ENCODE measurements at places on chromosomes 4 and X.

GRCh38 chr4:172962564-172963353 lies 205.9 kb upstream of the GALNT7 start:
- no peak for DNase-seq

DNA sequence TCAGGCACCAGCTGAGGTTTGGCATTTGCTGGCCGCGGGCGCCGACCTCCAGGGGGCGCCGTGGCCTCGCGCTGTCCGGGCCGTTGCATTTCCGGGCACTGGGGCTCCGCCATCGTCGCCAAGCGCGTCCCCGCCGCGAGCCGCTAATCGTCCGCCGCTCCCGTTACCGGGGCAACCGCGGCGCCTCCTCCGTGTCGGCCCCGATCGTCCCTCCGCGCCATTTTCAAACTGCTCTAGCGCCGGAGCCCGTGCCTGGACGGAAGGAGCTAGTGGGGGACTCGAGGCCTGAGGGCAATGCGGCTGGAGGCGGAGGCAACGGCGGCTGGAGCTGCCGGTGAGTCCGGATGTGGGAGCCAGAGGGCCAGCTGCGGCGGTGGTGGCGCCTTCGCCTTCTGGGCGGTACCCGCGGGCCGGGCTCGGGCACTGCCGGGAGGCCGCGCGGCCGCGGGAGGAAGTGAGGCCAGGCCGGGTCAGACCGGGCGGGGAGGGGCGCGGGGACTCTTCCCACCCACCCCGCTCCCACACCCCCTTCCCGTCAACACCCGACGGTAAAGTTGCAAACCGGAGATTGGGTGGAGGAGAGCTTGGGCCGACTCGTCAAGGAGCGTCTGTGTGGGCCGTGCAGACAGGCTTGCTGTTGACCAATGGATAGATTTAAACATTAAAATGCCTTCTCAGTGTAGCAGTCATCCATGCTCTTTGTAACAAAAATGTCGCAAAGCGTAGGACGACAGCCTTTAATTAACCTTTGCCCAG lies at the start of gene CEP135:
Gene CEP135, plus strand, starts transcription at position 220 of the 756 bp plus-strand sequence. CDS start 3,186 bp downstream, outside the sequence.
- DNase-seq, result peak; percentile 85

DNA sequence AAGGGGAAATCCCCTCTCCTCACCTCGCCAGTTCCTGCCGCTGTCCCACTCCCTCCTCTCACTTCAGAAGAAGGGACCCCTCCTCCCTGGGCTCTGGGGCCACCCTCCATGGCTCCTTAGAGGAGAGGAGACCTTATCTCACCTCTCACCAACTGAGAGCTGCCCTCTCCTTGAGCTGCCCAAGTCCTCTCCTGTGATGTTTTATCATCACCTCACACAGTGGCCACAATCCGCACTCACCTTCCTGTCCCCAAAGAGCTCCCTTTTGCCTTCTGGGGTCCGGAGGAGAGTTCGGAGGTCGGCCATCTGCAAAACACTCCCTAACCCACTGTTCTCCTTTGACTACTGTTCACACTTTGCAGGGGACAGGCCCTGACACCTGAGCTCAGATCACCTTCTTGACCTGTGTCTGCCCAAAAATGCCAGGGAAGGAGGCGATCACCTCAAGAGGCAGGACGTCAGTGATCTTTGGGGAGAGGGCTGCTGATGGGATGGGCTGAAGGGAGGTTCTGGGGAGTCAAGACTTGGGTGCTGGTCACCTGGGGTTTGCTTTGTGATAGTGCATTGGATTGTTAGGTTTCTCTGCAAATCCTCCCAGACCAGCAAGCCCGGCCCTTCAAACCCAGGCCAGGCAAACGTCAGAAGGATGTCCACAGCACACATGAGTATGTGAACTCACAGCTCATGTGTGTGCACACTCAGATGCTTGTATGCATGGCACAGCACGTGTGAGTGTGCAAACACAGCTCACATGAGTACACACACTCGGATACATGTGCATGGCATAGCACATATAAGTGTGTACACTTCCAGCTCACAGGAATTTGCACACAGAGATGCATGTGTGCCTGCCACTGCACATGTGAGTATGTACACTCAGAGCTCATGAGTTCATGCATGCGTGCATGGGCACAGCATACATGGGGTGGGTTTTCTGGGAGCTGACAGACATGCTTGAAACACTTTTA lies 41.8 kb downstream of the HTRA3 start:
- DNase-seq, result no peak

DNA sequence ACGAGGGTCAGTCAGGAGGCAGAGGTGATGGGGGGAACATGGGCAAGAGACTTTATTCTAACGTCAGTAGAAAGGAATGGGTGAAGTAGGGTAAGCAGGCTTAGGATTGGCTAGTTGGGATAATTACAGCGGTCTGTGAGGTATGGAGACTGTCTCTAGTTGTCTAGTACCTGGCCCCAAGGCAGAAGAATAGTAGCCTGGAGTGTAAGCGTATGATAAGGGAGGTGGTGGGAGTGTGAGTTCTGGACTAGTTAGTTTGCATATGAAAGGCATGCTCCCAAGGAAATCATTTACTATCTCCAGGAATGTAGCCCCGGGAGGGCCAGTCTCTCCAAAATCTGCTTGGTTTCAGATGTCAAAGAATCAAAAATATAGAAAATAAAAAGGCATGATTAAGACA lies 219.6 kb upstream of the ANXA3 start:
- no peak for DNase-seq

- no peak for DNase-seq
Observed at GRCh38 chr4:160514126-160514525, 1411.2 kb downstream of the RAPGEF2 start.

DNA sequence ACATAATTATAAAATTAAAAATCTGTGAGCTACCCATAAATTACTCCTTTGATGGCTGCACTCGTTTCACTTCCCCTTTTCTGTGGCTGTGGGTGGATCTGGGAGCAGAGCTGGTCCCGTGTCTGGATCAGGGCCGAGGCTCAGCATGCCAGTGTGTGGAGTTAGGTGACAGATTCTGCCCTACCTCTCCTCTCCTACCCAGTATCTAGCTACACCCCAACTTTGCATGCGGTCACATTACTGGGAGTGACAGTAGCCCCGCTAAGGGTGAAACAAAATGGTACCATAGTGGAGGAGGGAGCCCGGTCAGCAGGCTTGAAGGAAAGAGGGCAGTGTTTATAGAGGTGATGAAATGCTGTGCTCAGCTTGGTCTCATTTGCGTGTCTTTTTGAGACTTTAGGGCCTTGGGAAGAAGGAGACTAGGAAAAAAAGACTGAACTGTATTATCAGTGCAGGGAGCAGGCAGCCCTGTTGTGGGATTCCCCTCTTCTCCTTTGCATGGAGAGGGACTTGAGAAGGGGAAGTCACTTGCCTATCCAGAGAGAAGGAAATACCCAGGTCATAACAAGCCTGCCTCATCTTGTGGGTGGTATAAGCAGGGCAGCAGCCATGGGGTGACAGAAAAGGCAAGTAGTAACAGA lies 48.4 kb downstream of the ARHGAP10 start:
- DNase-seq, result no peak

- DNase-seq, result no peak
Observed at GRCh38 chrX:65635378-65635777, 32.1 kb upstream of the MSN start.

DNA sequence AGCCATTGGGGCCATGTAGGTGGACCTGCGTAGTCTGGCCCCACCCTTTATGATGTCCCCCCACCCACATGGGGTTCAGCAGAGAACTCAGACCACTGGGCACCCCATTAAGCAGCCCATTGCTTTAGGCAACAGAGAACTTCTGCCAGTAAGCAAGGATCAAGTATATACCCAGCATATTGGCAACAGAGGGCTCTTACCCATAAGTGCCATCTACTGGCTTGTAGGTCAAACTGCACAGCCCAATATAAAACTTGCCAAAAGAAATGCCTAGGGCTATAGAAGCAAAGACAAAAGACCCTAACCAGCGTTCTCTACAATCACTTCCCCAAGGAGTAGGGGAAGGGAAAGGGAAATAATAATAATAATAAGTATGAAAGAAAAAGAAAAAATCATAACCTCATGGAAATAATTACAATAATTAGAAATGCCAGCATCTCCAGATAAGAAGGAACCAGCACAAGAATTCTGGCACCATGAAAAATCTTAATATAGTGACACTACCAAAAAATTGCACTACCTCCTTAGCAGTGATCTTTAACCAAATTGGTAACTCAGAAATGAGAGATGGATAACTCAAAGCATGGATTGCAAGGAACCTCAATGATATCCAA lies 1090.7 kb downstream of the FAT4 start:
- no peak for DNase-seq

GRCh38 chr4:83138946-83139345 lies 24.4 kb upstream of the PLAC8 start:
- DNase-seq, result no peak

- DNase-seq, result no peak
Observed at GRCh38 chr4:11139871-11140270, 288.8 kb downstream of the HS3ST1 start.

DNA sequence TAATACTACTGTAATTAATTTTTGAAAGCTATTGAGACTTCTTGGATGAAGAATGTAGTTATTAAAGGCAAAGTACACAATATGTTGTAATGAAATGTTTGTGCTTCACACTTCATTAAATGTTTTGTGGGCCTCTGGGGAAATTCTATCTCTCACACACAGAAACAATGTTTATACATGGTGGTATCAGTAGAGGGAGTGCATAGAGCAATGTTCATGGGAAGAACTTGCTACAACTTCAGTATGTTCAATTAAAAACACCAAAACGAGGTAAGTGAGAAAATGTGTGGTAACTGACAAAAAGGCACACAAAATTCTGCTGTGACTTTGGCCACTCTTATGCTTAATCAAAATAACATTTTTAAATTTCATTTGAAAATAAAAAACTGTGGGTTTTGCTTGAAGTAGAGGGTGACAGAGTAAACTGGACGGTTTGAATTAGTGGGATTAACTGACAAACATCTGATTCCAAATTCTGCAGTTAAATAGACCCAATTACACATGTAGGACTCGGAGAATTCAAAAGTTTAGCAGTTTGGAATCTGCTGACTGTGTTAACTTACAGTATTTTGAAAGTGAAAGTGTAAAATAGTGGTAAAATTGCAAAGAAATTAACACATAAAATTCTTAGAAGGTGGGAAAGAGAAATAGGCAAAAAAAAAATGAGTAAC lies 111.4 kb upstream of the TTC29 start:
- DNase-seq, result no peak

GRCh38 chrX:20383477-20383876 lies 116.8 kb upstream of the RPS6KA3 start:
- DNase-seq, result no peak

- no peak for DNase-seq
Observed at GRCh38 chr4:72457158-72457557, 111.9 kb downstream of the ADAMTS3 start.

DNA sequence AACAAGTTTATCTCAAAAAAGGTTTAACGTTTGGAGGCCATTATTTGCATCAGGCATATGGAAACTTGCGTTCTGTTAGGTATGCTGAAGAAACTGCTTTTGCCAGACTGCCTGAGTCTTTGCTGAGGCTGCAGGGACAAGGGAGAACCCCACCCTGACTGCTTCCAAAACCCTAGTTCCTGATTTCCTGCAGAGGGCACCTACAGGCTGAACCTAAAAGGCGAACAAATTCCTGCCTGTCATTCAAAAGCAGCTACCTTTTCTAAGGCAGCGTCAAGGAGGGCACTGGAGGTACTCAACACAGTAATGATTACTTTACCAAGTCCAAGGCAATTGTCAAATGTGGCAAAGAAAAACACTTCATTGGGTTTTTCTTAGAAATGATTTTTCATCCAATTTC lies 578 bp upstream of the CORIN start:
- no peak for DNase-seq

GRCh38 chr4:186780291-186781031 lies 56.8 kb upstream of the FAT1 start:
- DNase-seq, result no peak

GRCh38 chrX:136639506-136640176 lies 8.3 kb upstream of the CD40LG start:
- no peak for DNase-seq

- no peak for DNase-seq
Observed at GRCh38 chr4:122895336-122895995, 26.9 kb downstream of the NUDT6 start.

GRCh38 chr4:69782651-69783310 lies 22.4 kb upstream of the SULT1B1 start:
- no peak for DNase-seq

- no peak for DNase-seq
Observed at GRCh38 chr4:144507311-144508101, 138.4 kb upstream of the HHIP start.

- DNase-seq, result no peak
Observed at GRCh38 chr4:182923366-182923765, 6.2 kb upstream of the DCTD start.

DNA sequence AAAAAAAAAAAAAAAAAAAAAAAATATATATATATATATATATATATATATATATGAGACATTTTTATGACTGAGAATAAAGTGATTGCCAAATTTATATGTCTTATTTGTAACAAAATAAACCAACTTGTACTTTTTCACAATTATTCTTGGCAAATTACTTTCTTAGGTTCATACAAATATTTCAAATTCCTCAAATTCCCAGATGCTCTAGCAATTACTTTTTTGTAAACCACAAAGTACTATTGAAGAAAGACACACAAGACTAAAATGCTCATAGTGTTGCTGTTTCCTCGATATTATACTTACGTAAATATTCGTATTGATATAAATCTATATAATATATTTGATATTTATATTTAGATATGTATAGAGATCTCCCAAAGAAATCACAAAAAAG lies 390.0 kb downstream of the FAT4 start:
- DNase-seq, result no peak

DNA sequence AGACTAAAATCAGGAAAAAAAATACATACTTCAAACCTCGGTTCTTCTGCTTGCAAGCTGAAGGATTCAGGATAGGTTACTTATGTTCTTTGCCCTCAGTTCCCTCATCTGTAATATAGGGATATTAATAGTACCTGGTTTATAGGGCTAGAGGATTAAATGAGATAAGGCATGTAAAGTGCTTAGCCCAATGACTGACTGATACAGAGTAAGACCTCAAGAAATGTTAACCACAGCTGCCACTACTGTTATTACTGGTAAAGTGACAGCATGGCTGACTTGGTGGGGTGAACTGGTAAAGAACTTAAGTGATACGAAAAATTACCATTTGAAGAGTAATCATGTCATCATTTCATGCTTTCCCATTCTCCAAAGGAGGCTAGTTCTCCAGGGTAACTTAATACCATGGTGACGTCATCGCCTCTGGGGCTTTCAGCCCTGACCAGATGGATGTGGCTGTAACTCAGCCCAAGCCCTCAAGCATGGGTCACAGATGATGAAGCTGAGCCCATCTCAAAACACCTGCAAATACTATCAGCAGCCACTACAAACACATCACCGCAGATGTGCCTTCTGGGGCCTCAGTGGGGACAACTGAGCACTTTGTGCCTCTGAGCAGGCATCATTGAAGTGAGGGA lies 44.5 kb upstream of the SCML1 start:
- DNase-seq, result no peak

- no peak for DNase-seq
Observed at GRCh38 chrX:136626237-136626636, 21.7 kb upstream of the CD40LG start.

GRCh38 chr4:48223633-48224295 lies 45.9 kb downstream of the TEC start:
- DNase-seq, result no peak

DNA sequence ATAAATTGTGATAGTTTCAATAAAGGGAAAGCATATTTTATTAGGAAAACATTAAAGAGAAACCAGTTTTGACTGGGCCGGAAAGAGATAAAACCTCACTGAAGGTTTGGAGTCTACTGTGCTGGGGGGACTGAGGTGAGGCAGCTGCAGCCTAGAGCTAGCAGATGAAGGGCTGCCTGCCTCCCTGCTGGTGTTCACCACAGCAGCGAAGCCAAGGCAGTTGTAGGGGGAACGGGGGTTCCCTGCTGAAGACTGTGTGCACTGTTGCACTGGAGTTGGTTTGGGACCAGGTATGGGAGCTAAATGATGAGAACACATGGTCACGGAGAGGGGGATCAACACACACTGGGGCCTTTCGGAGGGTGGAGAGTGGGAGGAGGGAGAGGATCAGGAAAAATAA lies 546.5 kb upstream of the SMIM31 start:
- no peak for DNase-seq
